Stimulated activated CD4-positive, alpha-beta T cell treated with anti-CD3 and anti-CD28 coated beads, Interleukin-1b, Interleukin-23, amount 100 ng/mL, for 1 hour (primary cell): ENCODE measurements at places on chromosomes 6 and 20.

GRCh38 chr6:48743738-48744137, 632.7 kb upstream of the PTCHD4 start:
- DNase-seq = no peak

- DNase-seq = no peak
Measured at GRCh38 chr20:32777177-32777956, 15.2 kb downstream of the DNMT3B start.

DNA sequence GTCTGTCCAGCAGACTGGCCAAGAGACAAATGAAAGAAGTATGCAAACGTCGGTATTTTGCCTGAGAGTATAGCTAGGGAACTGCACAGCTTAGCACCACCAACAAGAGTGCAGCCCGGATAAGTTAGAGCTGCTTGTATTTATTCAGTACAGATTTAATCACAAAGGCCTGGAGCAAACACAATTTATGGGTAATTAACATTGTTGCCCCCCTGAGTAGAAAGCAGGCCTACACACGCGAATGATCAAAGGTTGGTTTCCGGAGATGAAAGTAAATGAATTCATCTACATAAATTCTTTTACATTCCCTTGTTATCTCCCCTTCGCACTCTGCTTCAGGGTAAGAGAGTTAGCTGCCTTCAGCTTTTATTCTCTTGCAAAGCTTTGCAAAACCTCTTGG, 24.7 kb upstream of the CRISP1 start:
- DNase-seq = no peak

- DNase-seq = no peak
Measured at GRCh38 chr6:100467129-100468015, 2.7 kb upstream of the SIM1 start.

DNA sequence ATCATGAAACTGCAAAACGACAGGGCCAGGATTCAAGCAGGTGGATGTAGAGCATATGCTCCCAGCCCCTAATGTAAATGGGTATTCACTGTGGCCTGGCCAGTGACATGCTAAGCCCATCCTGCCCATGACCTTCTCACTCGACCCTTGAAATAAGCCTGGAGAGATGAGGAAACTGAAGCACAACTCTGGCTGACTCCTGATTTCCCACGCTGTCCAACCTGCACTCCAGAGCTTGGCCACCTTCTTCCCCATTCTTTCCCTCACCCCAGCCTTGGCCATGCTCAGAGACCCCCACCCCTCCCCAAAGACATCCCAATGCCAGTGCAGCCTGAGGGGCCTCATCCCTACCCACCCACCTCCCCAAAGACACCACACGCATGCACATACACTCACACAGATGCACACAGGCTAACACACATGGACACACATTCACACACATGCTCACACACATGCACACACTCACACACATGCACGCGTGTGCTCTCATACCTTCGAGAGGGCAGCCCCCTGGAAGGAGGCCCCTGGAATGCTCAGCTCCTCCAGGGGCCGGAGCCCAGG, 12.4 kb downstream of the TFEB start:
- DNase-seq = no peak

- DNase-seq = no peak
Measured at GRCh38 chr6:168050881-168051586, 28.0 kb downstream of the FRMD1 start.
